ENCODE measurements at places on chromosomes 3 and 15.

- peak; percentile 83 for DNase-seq
Observed at GRCh38 chr15:91853948-91854638, 585 bp downstream of the SLCO3A1 start.

- no peak for DNase-seq
Observed at GRCh38 chr15:44094781-44095180, 100.3 kb downstream of the FRMD5 start.

DNA sequence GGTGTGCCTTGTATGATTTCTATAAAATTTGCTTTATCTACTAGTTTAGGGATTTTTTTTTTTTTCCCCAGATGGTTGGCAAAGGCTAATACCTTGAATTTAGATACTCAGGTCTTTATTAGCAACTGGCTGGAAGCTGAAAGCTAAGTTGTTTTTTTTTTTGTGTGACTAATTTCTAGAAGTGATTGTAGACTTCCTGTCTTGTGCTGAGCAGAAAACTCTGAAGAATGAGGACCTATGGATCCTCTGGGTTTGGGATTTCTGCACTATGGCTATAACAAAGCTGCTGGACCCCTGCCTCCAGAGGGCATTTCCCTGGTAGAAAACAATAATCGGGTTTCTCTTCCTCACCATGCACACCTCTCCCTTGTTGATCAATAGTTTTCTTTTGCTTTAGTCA is 10.0 kb downstream of the ARIH2 start:
- DNase-seq = no peak

DNA sequence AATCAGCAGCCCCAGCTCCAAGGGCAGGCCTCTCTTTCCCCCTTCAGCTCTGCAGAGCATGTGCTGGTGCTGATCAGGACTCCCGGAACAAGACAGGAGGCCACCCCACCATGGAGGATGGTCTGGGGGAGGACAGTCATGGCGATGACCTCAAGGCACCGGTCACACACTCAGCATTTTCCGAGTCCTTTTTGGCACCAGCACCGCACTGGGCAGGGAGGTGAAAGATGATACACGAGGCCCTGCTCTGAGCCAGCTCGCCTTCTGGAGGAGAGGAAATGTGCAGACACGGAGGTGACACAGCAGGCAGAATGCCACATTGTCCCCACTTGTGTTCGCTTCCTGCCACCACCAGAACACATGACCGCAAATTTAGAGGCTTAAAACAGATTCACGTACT is 61.8 kb upstream of the SEC61A1 start:
- DNase-seq = no peak

DNA sequence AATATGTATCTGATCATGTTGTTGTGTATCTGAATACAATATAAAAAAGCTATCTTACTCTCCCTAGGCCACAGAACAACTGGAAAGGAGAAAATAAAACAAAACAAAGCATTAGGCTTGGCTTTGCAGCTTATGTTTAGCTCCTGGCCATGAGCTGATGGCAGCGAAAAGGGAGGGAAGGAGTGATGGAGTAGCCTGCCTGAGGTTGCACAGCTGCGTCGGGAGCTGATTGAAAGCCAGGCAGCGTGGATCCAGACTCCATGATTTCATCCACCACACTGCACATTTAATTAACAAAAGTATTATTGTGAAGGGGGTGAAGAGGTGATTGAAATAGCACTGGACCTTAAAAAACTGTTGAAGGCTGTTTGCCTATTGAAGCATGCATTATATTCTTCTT is 212.2 kb downstream of the GABRG3 start:
- DNase-seq = no peak

DNA sequence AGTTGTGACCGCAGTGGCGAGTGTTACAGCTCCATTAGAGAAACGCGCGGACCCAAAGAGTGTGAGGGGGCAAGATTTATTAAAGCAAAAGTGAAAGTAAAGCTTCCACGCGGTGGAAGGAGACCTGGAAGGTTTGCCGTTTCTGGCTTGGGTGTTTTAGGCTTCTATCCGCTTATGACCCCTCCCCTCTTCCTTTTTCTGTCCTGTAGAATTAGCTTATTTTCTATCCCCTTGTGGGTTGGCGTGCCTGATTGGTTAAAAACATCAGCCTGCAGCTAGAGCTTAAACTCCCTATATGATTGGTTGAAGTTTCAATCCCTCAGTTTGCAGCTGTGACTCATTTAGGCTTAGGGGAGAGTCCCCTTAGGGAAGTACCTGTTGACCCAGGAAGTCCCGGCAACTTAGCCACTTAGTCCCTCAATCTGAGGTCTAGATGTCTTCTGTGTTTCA is 39.6 kb downstream of the C3orf38 start:
- no peak for DNase-seq

GRCh38 chr3:167110901-167111300 is 269.2 kb downstream of the ZBBX start:
- no peak for DNase-seq

DNA sequence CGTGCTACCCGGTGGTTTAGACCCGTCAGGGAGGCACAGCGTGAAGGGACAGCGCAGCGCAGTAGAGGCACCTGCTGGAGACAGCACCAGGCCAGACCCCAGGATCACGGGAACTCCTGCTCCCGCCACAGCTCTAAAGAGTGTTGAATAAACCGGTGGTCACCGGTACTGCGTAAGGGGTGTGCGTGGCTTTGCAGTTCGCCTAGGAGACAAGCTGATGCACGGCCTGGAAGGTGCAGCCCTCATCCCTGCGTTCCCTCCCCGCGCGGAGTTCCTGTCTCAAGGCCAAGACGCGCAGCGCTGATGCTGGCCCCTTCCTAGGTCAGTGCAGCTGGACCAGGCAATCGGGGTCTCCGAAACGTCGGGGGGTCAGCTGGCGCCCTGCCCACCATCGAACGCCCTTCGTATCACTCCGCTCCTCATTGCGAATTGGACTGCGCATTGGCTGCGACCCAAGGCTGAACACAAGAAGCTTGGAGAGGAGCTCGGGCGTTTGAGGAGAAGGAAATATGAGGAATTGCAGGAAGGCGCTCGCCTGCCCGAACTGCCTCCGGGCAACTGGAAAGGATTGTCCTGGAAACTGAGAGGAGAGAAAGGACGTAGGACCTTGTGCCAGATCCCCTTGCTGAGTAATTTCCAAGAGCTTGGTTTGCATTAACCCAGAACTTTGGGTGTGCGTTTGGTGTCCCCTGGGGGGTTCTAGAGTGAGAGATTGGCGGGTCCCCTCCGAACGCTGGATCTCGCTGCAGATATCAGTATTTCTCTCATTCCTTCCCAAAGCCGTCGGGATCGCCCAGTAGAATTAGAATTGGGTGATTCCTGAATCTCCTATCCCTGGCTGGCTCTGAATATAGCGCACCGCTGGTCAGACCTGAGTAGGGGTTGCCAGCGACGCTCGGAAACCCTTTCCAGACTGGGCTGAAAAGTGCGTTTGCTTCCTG is 2.3 kb upstream of the SOX14 start:
- DNase-seq = no peak

- no peak for DNase-seq
Observed at GRCh38 chr3:128556907-128557306, 63.9 kb upstream of the GATA2 start.

GRCh38 chr3:161884830-161885229 is 388.2 kb downstream of the OTOL1 start:
- DNase-seq = no peak
